CD8-positive, alpha-beta memory T cell (primary cell): ENCODE measurements at places on chromosomes 16 and 17.

DNA sequence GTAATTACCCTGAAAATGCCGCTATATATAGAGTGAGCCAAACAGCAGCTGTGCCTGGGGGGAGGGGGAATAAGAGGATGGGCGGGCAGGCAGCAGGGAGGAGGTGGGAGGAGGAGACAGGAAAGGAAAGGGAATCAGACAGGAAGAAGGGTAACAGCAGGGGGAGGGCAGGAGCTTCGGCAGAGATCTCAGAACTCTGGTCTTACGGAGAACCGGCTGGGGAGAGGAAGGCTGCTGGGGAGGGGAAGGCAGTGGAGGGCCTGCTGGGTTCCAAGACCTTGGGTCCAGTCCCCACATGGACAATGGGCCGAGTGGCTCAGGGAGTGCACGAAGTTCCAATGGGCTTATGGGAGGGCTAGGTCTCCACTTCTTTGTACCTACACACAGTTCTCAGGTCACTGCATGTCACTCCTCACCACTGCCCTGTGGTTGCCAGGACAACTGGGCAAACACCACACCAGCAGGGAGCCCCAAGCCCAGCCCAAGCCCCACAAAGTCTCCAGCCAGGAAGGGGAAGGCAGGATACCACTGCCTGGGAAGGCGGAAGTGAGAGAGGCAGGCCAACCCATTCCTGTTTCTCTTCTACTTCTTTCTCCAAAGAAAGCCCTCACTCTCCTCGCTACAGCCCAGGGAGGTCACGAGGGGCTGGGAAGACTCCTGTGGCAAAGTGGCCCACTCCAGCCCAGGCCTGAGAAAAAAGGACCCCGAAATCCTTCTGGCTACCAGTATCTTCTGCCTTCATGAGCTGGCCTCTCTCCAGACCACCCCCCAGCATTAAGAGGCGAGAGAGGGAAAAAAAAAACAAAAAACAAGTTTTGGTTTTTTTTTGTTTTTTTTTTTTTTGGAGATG lies 25.3 kb downstream of the G6PC3 start:
- H3K27ac ChIP-seq, result peak overlapping the region; percentile 73
- no peak for DNase-seq
- H3K4me3 ChIP-seq, result no peak overlapping the region

DNA sequence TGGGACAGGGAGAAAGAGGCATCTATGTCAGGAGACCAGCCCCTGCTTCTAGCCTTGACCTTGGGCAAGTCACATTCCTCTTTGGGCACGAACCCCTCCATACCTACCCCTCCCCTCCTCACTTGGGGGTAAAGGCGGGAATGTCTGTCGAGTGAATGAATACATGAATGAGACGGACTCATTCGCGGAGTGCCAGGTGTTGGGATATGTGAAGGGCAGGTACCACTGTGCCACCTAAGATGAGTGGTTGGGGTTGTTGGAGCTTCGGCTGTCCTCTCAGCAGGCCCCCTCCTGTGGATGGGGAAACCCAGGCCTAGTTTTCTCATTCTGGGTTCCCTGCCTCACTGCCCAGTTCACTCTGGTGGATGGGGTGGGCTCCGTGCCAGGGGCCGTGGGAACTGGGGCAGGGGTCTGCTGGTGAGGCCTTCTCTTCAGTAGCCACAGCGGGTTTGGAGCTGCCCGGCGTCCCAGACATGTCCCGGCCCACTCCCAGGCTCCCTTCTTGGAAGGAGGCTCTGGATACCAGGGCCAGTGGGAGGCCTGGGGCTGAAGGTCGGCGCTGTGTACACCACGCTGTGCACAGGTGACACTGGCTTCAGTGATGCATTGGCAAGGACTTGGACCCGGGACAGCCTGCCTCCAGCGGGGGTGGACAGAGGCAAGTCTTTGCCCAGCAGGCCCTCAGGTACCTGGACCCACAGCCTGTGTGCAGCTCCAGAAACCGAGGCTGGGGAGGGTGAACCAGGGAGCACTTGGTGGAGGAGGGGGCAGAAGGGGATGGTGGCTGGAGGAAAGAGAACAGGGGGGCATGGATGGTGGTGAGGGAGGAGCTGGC lies 5.6 kb downstream of the GLIS2 start:
- no peaks in the 10 kb centered on the region for H3K27me3 ChIP-seq
- no peaks in the 10 kb centered on the region for H3K36me3 ChIP-seq
- H3K4me3 ChIP-seq, result no peak overlapping the region
- DNase-seq, result no peak
- no peak overlapping the region for H3K27ac ChIP-seq

GRCh38 chr16:87897521-87898505 lies 28.5 kb upstream of the SLC7A5 start:
- H3K4me3 ChIP-seq, result peak overlapping the region; percentile 28
- peak; percentile 18 for DNase-seq
- H3K27me3 ChIP-seq, result no peaks in the 10 kb centered on the region
- H3K27ac ChIP-seq, result no peak overlapping the region
- peaks cover 34% of the 10 kb centered on the region for H3K4me1 ChIP-seq

GRCh38 chr17:79075861-79076406 lies 1.3 kb downstream of the ENGASE start:
- H3K36me3 ChIP-seq, result peaks cover 7% of the 10 kb centered on the region
- peaks cover 19% of the 10 kb centered on the region for H3K4me1 ChIP-seq
- DNase-seq, result no peak
- H3K4me3 ChIP-seq, result peak overlapping the region; percentile 72

- H3K4me1 ChIP-seq, result peaks cover 18% of the 10 kb centered on the region
- no peak for DNase-seq
- H3K27ac ChIP-seq, result no peak within 1 kb of the TSS
- H3K4me3 ChIP-seq, result no peak within 1 kb of the TSS
- peaks cover 32% of the 10 kb centered on the region for H3K36me3 ChIP-seq
Observed at GRCh38 chr16:67931712-67932461, at the start of gene CTRL. TSS of gene CTRL (minus strand) at chr16:67931862. CDS start at chr16:67931852, 10 bp downstream.

GRCh38 chr17:74779948-74780400 lies 3.8 kb upstream of the NAT9 start:
- peak overlapping the region; percentile 9 for H3K27ac ChIP-seq
- peak overlapping the region; percentile 32 for H3K4me3 ChIP-seq
- DNase-seq, result peak; percentile 76
- peaks cover 65% of the 10 kb centered on the region for H3K4me1 ChIP-seq
- H3K36me3 ChIP-seq, result no peaks in the 10 kb centered on the region
- H3K27me3 ChIP-seq, result no peaks in the 10 kb centered on the region

DNA sequence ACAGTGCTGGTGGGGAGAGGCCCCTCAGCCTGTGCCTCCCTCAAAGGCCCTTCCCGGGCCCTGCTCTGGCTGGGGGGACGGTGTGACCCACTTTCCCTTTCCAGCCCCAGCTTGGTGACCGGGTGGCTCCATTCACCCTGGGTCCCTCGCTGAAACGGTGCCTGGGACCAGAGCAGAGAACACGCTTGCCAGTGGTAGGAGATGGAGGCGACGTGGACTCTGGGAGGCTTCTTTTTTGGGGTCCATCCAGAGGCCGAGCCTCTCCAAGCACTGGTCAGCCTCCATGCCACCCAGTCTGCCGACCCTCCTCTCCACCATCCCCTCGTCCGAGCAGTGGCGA lies 7.7 kb downstream of the CENPX start:
- no peaks in the 10 kb centered on the region for H3K27me3 ChIP-seq
- H3K27ac ChIP-seq, result no peak overlapping the region
- DNase-seq, result no peak
- peaks cover 6% of the 10 kb centered on the region for H3K36me3 ChIP-seq
- H3K4me1 ChIP-seq, result no peaks in the 10 kb centered on the region

DNA sequence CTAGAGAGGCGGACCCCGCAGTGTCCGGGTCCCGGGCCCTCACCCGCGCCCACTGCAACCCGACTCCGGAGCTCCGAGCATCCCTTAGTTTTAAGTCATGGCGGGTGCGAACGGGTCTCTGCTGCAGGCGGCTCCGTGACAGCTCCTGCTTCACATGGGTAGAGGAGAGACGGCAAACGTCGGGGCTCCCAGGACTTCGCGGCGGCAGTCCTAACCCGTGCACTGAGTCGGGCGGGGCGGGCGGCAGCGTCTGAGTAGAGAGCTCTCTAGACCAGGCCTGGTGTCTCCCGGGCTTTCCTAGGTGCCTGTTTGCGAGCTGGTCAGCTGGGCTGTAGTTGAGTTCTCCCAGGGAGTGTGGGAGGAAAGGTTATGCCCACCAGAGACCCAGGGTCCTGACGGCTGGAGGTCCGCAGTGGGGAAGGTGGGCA lies 345 bp downstream of the TSC2 start:
- peak overlapping the region; percentile 67 for H3K4me3 ChIP-seq
- no peaks in the 10 kb centered on the region for H3K27me3 ChIP-seq
- H3K4me1 ChIP-seq, result peaks cover 14% of the 10 kb centered on the region
- peak overlapping the region; percentile 57 for H3K27ac ChIP-seq

GRCh38 chr17:40241252-40241834 lies 22.2 kb downstream of the WIPF2 start:
- no peak for DNase-seq
- no peak overlapping the region for H3K4me3 ChIP-seq
- H3K4me1 ChIP-seq, result peaks cover 13% of the 10 kb centered on the region
- no peaks in the 10 kb centered on the region for H3K27me3 ChIP-seq

GRCh38 chr17:82314012-82314726 lies 3.2 kb downstream of the CD7 start:
- no peak overlapping the region for H3K27ac ChIP-seq
- no peak for DNase-seq
- peaks cover 6% of the 10 kb centered on the region for H3K36me3 ChIP-seq
- H3K4me1 ChIP-seq, result peaks cover 9% of the 10 kb centered on the region
- no peaks in the 10 kb centered on the region for H3K27me3 ChIP-seq
- H3K4me3 ChIP-seq, result no peak overlapping the region

DNA sequence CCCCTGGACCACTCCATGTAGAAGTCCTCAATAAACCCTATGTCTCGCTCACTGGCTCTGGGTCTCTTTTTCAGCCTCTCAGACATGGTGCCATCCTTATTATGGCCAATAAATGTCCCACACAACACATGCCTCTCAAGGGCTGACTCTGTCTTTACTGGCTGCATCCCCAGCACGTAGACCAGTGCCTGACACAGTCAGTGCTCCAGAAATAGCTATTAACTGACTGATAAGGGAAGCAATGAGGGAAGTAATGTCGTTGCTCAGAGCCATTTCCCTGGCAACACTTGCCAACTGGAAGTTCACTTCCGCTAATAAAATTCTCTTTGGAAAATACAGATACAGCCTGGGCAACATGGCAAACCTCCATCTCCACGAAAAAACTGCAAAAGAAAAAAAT lies 19.1 kb upstream of the APOH start:
- H3K4me1 ChIP-seq, result peaks cover 18% of the 10 kb centered on the region
- no peak overlapping the region for H3K27ac ChIP-seq
- DNase-seq, result no peak

- H3K4me3 ChIP-seq, result peak overlapping the region; percentile 43
- H3K36me3 ChIP-seq, result no peaks in the 10 kb centered on the region
- H3K4me1 ChIP-seq, result peaks cover 14% of the 10 kb centered on the region
- DNase-seq, result no peak
Observed at GRCh38 chr16:57486858-57487834, 853 bp upstream of the DOK4 start.

DNA sequence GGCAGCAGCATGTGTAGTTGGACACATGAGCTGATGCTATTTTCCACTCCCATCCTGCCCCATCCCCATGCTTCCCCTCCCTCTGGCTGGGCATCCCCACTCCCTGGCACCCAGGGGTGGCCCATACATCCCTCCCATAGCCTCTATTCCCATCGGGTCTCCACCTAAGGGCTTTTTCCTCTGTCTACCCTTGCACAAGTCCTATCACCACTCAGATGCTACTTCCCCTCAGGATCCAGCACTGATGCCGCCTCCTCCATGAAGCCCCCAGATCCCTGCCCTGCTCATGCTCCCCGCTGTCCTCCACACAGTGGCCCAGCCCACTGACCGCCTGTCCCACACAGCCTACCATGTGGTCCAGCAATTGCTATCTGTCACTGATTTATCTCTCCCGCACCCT lies 15.8 kb downstream of the TRPV1 start:
- no peaks in the 10 kb centered on the region for H3K36me3 ChIP-seq
- H3K4me3 ChIP-seq, result no peak overlapping the region
- no peak overlapping the region for H3K27ac ChIP-seq
- H3K4me1 ChIP-seq, result no peaks in the 10 kb centered on the region
- H3K27me3 ChIP-seq, result no peaks in the 10 kb centered on the region

GRCh38 chr16:12310286-12310685 lies 333.8 kb downstream of the SNX29 start:
- DNase-seq, result no peak
- H3K4me1 ChIP-seq, result no peaks in the 10 kb centered on the region
- no peak overlapping the region for H3K27ac ChIP-seq
- H3K36me3 ChIP-seq, result no peaks in the 10 kb centered on the region

- no peak overlapping the region for H3K4me3 ChIP-seq
- no peaks in the 10 kb centered on the region for H3K4me1 ChIP-seq
- H3K36me3 ChIP-seq, result no peaks in the 10 kb centered on the region
- DNase-seq, result no peak
Observed at GRCh38 chr17:77565166-77565565, 393.3 kb upstream of the TNRC6C start.

DNA sequence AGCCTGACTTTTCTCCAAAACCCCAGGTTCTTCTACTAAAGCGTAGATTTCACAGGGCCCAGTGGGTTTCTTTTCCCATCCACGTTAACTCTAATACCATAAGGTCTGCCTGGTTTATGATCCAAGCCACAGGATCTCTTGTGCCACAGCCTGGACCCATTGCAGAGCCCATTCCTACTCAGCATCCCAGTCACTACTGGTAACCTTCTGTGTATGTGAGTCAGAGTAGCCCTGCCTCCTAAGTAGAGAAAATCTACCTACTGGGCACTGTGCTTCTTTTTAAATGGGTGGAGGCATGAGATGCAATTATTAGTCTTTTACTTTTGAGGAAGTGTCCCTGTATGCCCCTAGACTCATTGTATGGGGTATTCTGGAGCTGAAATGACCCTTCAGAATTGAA lies 13.5 kb downstream of the CCL11 start:
- no peaks in the 10 kb centered on the region for H3K4me1 ChIP-seq
- H3K27ac ChIP-seq, result no peak overlapping the region
- DNase-seq, result no peak
- no peaks in the 10 kb centered on the region for H3K36me3 ChIP-seq
- no peaks in the 10 kb centered on the region for H3K27me3 ChIP-seq

- no peaks in the 10 kb centered on the region for H3K36me3 ChIP-seq
- H3K4me3 ChIP-seq, result peak overlapping the region; percentile 70
- H3K4me1 ChIP-seq, result peaks cover 18% of the 10 kb centered on the region
- H3K27me3 ChIP-seq, result no peaks in the 10 kb centered on the region
- DNase-seq, result no peak
- peak overlapping the region; percentile 60 for H3K27ac ChIP-seq
Observed at GRCh38 chr17:42744283-42744805, 496 bp downstream of the EZH1 start.

GRCh38 chr17:27265333-27265732 lies 28.6 kb upstream of the WSB1 start:
- H3K27ac ChIP-seq, result no peak overlapping the region
- no peak overlapping the region for H3K4me3 ChIP-seq
- no peak for DNase-seq
- no peaks in the 10 kb centered on the region for H3K27me3 ChIP-seq
- H3K4me1 ChIP-seq, result no peaks in the 10 kb centered on the region

GRCh38 chr16:22109258-22109898 lies 17.0 kb downstream of the VWA3A start:
- DNase-seq, result peak; percentile 28
- H3K27ac ChIP-seq, result no peak overlapping the region
- no peaks in the 10 kb centered on the region for H3K36me3 ChIP-seq
- no peaks in the 10 kb centered on the region for H3K4me1 ChIP-seq
- H3K4me3 ChIP-seq, result no peak overlapping the region

DNA sequence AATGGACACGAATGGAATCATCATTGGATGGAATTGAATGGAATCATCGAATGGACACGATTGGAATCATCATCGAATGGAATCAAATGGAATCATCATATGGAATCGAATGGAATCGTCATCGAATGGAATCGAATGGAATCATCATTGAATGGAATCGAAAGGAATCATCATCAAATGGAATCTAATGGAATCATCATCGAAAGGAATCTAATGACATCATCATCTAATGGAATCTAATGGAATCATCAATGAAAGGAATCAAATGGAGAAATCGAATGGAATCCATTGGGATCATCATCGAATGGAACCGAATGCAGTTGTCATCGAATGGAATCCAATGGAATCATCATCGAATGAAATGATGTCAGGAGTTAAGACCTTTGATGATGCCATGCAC lies 154.9 kb downstream of the SHCBP1 start:
- no peaks in the 10 kb centered on the region for H3K4me1 ChIP-seq
- H3K4me3 ChIP-seq, result no peak overlapping the region
- DNase-seq, result no peak
